ENCODE measurements at places on chromosomes 12 and 14. TPM values are rescaled to one million over a fixed set of nuclear protein-coding genes. Genes with fewer than 3 reads are reported as not detected.

The LDHB gene
- total RNA-seq = 506 TPM

The PMCH gene
- total RNA-seq = not detected

The RNASE1 gene
- total RNA-seq = 31.6 TPM

DNA sequence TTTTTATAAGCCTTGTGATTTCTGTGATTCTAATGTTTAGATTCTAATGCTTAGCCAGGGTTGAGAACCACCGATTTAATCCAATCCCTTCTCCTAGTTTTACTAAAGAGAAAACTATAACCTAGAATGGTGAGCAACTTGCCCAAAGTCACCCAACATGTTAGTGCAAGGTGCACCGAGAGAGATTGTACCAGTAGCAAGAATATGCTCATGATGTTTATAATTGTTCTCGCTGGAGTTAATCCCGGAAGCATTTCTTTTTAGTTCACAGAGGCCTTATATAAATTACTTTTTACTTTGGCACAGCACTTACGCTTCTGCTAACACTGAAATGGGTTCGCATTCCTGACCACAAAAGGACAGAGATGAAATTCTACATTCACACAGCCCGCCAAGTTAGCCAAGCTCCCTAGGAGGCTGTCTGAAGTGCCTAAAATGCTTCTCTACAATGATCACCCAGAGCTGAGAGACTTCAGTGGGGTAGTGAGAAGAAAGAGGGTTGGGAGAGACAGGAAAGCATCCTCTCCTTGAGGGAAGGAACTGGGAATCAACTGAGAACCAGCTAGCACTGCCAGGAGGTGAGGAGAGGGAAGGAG lies 579 bp upstream of the BLOC1S1 start:
- peaks cover 9% of the 10 kb centered on the region for H3K36me3 ChIP-seq
- no peak for DNase-seq
- H3K27me3 ChIP-seq = peaks cover 27% of the 10 kb centered on the region
- H3K27ac ChIP-seq = peak overlapping the region; percentile 96

GRCh38 chr12:6946033-6946919 lies 2.5 kb downstream of the C12orf57 start:
- H3K27ac ChIP-seq = peak overlapping the region; percentile 67
- peaks cover 37% of the 10 kb centered on the region for H3K27me3 ChIP-seq
- peaks cover 30% of the 10 kb centered on the region for H3K4me1 ChIP-seq
- peaks cover 10% of the 10 kb centered on the region for H3K36me3 ChIP-seq
- DNase-seq = peak; percentile 80
